ENCODE measurements at places on chromosomes 7 and 10.

DNA sequence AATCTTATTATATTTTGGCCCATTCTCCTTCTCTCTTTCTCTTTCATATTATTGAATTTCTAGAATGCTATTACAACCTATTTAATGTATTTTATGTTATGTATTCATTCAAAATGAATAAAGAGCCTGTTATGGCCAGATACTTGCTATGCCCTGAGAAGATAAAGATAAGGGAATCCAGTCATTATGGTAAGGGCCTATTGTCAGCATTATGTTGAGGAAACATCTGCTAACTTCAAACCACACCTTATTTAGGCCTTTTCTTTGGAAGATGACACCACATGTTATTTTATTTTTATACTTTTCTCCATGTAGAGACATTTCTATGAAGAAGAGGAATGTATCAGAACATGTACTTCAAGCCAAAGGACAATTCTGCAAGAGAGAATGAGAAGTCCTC lies 60.5 kb upstream of the MPP7 start:
- DNase-seq, result no peak

DNA sequence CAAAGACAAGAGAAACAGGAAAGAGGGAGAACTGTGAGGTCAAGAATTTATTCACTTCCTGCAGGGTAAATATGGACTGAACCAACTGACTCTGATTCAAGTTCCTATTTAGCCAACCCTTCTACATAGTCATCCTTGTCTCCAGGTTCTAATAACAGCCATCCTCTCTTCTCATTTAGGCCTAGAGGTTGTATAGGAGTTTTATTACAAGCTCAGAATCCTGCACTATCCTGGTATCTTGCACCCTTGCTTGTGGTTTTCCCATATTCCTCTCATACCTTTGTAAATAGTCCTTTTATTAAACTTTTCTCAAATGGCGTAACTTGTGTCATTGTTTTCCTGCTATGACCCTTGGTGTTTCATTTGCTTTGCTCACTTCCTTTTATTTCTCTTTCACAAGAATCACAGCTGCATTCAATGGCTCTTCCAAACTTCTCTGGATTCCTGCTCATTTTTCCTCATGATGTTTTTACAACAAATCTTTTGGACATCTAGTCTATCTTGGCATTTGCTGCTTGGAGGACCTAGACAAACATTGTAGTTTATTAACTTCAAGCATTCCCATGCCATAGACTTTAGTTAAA lies 12.4 kb upstream of the OR2A5 start:
- DNase-seq, result no peak

DNA sequence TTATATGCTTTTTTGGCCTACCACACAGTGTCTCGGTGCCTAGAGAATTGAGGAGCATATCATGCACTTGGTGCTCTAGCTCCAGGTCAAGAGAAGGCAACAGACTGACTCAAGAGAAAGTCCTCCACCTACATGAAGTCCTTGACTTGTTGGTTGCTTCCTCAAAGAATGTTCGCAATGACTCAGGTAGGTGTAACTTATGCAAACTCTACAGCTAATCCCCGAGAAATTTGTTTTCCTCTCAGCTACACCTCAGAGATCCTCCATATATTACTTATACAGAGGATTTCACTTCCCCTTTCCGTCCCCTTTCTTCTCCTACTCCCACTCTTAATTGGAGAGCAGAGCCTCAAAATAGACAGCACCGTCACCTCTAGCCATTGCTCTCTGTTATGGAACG lies 1013.1 kb downstream of the KCNMA1 start:
- DNase-seq, result no peak

DNA sequence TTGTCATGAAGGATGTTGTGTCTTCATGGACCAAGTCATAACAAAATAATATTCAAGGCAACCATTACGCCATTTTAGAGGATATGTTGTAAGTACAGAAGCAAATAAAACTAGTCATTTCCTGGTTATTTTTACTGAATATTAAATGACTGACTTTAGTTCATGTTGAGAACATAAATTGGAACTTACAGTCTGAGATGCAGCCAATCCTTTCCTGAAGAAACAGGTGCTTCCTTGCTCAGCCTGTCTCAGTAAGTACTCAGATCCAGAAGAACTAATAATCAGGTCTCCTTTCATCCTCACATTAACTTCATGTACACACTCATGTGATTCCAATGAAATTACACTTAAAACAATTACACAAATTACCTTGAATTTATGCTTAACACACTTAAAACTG lies 12.3 kb downstream of the SEMA3A start:
- DNase-seq, result no peak

DNA sequence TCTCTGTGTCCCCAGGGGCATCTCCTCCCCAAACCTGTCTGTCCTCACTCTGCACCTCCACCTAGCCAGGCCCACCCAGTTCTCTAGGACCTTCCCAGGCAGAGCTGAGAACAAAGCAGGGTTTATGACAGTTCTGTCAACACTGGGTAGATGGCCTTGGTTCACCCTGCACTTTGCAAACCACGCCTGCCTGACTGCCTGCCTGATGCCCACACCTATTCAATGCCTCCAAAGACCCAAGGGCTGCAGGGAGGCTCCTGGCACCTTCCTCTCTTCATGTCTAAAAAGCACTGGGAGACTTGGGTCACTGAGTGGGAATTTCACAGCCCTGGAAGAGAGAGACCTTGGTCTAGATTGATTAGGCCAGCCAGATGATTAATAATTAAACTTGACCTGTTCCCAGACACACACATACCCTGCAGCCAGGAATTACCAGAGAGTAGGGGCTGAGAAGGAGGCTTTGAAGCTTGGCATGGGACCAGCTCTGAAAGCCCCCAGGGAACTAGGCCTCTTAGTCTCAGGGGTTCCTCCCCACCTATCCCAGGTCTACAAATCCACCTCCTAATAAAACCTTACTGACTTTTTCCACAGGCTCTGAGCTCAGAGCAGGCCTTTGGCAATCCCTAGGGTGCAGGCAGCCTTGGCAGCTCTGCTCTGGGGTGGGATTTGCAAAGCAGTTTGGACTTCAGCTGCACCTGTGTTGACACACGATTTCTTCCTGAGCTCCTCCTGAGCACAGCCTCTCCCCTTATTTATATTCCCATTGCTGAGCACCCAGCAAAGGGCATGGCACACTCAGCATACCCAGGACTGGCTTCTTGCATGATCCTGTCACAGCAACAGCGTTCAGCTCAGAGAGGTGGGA lies 25.7 kb upstream of the PDCD4 start:
- DNase-seq, result no peak

- DNase-seq, result no peak
Measured at GRCh38 chr7:37392673-37393017, 56.0 kb downstream of the ELMO1 start.

DNA sequence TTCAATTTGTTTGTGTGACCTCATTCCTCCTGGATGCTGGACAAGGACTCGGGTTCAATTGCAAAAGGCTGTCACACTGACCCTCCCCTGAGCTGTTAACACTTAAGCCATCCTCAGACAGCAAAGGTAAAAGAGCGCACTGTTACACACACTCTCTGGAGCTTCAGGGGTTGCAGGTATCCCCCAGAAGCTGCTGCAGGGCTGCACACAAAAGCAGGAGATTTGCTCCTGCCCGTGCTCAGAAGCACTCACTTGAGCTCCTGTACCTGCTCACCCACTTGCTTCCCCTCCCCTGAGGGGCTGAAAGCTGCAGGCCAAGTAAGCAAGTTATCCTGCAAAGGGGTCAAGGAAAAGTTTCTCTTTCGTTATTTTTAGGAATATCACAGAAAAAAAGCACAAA lies 886.2 kb upstream of the ZWINT start:
- no peak for DNase-seq

DNA sequence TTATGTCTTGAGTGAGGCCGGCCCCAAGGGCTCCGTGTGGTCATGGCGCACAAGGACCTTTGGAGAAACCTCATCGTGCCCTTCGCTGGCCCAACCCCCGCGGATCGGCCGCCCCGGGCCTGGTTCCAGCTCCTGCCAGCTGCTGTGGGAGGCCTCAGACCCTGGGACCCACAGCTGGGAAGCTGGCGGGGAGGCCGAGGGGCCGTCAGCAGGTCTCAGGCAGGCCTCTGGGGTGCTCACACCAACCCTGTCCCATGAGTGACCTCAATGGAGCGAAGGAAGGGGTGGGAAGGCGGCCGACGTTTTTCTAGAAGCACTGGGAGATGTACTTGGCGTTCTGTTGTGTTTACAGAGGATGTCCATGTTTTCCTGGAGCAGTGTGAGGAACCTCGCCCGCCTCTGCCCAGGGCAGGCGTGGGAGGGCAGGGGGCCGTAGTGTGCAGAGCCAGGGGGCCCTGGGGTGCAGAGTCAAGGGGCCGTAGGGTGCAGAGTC lies 18.6 kb upstream of the ADGRA1 start:
- DNase-seq, result no peak

GRCh38 chr7:18315241-18315640 lies 180.3 kb upstream of the HDAC9 start:
- DNase-seq, result no peak

GRCh38 chr7:40572810-40573465 lies 438.1 kb downstream of the SUGCT start:
- DNase-seq, result peak; percentile 90

GRCh38 chr10:11448190-11448544 lies 163.3 kb downstream of the USP6NL start:
- no peak for DNase-seq

DNA sequence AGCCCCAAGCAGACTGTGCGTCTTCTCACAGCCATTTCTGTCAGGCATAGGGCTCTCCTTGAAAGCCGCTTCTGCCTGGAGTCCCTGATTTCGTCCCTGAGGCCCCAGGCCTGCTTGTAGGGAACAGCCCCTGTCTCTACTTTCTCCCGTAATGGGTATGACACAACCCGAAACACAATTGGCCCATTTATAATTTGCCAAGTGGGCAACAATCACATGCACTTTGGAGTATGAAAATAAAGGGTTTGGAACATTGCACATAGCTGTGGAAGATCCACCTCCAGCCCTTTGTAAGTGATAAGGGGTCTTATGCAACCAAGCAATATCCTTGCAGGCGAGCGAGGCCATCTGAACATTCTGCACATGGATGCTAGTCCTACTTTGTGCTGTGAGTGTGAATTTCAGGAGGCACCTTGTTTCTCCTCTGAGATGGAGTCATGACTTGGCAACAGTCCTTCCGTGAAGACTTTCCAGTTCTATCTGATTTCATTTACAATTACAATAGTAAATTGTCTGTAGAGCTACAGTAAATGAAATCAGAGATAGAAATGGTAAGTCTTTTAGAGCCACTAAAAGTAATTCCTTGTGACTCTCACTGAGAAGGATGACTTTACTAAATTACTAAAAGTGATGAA lies 141.5 kb downstream of the CUBN start:
- peak; percentile 27 for DNase-seq

DNA sequence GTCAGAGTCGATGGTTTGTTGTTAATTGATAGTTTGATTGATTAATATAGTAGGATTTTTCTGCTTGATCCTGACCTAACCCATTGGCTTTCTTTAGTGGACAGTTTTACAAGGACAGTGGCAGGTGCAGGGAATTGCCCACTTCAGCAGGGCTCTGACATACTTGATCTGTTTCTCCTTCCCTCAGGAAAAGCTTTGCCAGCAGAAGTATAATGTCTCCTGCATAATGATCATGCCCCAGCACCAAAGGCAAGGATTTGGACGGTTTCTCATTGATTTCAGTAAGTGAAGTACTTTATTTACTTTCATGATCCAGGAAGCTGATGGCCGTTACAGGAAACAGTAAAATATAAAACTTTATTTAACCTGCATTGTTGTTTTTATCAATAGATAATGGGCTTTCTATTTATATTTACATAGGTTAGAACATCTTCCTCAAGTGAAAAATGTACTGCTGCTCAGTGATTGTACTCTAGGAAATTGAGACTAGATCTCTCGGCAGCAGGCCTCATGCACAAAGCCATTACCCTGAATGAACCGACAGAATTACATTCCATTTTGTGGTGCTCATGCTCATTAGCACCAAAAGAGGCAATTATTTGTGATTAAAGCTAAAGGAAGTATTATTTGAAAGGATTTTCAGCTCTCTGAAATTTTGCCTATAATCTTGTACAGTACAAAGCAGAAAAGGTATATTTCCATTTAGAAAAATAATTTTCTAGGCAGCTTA lies 122.5 kb upstream of the SAMD8 start:
- no peak for DNase-seq

GRCh38 chr10:93410697-93411348 lies 71.3 kb downstream of the MYOF start:
- no peak for DNase-seq

GRCh38 chr7:9718071-9718661 lies 1255.5 kb upstream of the PHF14 start:
- no peak for DNase-seq

DNA sequence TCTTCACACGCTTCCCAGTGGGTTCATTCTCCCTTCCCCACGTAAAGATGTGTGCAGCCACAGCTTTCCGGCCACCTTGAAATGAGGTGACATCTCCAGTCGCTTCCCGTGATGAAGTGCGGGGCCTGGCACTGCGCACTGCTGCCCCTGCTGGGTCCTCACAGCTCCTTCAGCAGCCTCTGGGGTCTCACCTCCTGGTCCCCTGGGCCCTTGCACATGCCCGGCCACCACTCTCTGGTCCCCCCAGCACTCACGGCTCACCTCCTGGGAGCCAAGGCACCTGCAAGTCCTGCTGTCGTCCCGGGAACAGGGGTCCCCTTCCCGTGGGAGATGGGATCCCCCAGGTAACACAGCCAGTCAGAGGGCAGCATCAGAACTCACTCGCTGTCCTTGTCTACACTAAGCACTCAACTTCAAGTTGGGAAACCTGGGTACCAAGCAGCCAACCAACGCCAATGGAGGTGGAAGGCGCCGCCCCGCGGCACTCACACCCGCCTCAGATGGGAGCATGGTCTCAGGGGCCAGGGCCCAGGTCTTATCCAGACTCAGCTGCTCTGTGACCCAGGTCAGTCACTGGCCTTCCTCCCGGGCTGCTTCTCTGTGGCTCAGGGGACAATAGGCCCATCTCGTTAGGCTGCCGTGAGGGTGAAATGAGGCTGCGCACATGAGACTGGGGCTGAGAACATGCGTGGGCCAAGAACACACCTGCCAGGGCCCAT lies 176.2 kb downstream of the PTPRN2 start:
- DNase-seq, result no peak

- no peak for DNase-seq
Measured at GRCh38 chr7:45578467-45578866, 4.3 kb downstream of the ADCY1 start.

GRCh38 chr7:22356010-22356691 lies 803 bp downstream of the RAPGEF5 start:
- DNase-seq, result no peak

- DNase-seq, result no peak
Measured at GRCh38 chr7:125084196-125084595, 154.6 kb upstream of the POT1 start.

DNA sequence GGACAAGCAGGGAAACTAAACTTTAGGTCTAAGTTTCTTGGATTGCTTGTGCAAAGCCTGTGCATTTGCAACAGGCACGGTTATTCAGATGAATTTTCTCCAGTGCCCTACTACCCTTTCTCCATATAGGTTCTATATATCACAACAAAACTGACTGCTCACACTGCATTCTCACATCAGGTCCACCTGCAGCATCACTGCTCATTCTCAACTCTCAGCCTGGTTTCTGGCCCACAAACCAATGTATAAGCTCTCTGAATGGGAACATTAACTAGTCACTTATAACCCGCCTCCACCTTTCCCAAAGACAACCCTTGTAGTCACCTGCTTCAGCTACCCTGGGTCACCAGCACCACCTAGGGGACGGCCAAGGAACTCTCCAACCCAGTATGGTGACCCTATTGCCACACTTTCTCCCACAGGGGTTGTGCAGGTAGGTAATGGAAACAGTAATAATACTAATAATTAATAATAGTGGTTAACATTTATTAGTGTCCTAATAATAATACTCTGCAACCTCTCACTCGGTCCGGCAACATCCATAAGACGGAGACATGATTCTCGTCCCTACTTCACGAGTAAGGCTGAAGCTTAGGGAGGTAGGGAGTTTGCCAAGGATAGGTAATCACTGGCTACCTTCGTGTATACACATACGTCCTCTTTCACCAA lies 97.3 kb downstream of the CLEC2L start:
- DNase-seq, result no peak

All from LHCN-M2 (cell line).